NCI-H2171 treated with DMSO at 0.1 percent for 48 hours (cell line): ENCODE measurements at places on chromosomes 1 and 21.
A peak's percentile ranks its signal among the peaks of the same experiment; 100 is the strongest.

DNA sequence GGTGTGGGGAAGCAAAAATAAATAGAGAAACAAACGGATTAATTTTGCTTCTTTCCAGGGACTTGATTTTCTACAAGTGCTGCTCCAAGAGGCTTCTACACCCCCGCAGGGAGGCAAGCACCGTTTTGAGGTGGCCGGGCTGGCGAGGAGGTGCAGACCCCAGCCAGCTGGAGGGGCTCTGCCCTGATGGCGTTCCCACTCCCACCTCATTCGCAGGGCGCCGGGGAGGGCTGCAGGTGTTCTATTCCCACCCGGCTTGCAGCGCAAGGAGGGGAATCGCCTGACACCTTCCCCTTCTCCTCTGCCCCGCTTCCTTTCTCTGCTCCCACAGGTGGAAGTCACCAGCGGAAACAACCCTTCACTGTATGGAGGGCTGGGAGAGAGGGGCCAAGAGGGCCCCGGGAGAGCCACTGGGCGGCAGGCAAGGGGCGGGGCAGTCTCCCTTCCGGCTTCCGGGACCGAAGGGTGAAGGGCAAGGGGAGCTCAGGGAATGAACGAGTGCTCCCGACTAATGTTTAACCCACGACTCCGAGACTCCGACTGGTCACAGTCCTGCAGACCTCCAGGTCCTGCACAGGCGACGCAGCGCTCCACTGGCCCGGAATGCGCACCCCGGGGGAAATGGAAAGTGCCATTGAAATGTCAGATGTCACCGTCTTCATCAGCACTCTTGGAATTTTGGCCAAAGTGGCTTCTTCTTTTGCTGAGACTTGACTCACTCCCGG lies 29.1 kb downstream of the TEX35 start:
- peak; percentile 22 for DNase-seq

DNA sequence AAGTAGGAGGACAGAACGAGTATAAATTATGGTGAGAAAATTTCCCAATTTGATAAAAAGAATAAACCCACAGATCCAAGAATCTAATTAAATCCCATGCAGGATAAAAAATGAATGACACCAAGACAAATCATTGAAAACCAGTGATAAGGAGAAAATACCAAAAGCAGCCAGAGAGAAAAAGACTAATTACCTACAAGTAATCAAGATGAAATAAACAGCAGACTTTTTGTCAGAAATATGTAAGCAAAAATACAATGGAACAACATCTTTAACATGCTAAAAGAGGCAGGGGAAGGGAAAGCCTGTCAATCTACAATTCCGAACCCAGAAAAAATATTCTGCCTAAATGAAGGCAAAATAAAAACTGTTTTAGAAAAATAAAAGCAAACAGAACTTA lies 20.7 kb upstream of the CCN1 start:
- DNase-seq, result no peak

DNA sequence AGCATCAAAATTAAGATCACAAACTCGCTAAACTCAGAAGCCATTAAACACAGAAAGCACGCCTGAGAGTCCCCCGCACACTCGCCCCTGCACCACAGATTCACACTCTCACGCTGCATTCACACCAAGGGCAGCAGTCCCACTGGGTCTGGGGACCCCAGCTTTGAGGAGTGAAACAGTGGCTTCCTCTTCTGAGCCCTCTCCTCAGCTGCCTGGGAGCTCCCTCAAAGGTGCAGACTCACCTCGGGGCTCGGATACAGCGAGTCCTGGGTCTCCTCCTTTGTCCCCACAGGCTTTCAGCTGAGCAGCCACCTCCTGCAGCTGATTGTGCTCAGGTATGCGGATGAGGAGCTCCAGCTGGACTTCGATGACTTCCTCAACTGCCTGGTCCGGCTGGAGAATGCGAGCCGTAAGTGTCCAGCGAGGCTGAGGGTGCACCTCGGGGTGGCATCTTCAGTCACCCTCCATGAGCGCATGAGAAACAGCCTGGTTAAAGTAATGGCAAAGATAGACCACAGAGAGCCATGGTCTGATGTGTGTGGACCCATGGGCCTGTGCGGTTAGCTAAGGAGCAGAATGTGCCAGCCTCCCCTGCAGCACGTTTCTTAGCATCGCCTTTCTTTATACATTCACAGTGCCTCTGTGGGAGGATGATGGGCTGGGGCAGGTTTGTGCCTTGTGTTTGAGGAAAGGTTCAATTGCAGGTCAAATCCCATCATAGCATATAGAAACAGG lies 47.9 kb downstream of the CAPN9 start:
- no peak for DNase-seq

GRCh38 chr1:225875044-225875815 lies 7.0 kb downstream of the TMEM63A start:
- no peak for DNase-seq

DNA sequence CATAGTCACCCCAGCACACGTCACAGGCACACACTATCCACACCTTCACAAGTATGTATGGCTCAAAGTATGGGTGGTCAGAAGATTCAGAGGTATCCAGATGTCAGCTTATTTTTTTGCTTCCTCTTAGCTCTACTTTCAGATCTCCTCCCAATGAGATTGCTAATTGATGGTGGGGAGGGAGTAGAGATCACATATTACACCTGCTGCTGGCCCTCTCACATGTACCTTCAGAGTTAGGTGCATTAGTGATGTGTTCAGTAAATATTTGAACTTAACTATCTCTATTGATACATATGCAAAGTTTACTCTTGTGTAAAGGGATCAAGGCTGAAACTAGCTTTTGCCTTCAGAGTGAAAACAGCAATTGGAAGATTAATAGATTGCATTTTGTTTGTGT lies 262.6 kb downstream of the PCP4 start:
- DNase-seq, result no peak

DNA sequence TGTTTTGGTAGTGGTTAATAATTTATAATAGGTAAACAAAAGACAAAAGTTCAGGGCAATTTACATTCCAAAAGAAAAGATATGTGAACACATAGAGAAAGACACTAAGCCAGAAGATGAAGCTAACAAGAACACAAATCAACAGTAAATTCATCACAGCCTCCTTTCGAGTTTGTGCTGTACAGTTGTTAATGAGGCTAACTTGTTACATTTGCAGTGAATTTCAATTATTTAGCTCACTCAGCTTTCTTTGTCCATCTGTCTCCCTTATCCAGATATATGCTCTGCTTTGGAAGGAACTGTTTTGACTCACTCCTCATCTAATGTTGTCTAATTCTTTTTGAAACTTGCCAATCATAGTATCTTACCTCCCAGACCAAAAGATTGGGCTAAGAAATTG lies 423.3 kb upstream of the OLFM3 start:
- no peak for DNase-seq

GRCh38 chr1:40742363-40743061 lies 41.1 kb upstream of the KCNQ4 start:
- no peak for DNase-seq
